Hepatic stellate cell (primary cell): ENCODE measurements at places on chromosomes 7 and 10.

- DNase-seq = no peak
These were observed 163.3 kb downstream of the GRID1 start for GRCh38 chr10:86203162-86203905.

DNA sequence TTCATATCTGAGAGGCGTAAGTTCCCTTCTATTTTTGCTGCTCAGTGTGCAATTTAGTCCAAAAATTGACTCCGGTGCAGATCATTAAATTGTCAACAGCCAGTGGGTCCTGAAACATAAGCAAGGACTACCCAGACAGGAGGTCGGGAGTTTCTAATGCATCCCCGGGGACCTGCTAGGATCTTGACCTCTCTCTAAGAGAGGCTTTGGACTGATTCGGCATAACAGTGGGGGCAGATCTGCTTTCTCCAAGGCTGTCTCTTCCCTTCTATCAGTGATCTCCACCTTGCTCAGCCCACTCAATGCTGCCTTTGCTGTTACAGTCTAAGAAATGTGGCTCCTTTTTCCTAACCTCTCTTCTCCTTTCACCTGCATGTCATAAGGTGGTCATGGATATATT is 199.1 kb upstream of the NRP1 start:
- DNase-seq = no peak

GRCh38 chr7:50646069-50646468 is 80.9 kb upstream of the DDC start:
- no peak for DNase-seq

DNA sequence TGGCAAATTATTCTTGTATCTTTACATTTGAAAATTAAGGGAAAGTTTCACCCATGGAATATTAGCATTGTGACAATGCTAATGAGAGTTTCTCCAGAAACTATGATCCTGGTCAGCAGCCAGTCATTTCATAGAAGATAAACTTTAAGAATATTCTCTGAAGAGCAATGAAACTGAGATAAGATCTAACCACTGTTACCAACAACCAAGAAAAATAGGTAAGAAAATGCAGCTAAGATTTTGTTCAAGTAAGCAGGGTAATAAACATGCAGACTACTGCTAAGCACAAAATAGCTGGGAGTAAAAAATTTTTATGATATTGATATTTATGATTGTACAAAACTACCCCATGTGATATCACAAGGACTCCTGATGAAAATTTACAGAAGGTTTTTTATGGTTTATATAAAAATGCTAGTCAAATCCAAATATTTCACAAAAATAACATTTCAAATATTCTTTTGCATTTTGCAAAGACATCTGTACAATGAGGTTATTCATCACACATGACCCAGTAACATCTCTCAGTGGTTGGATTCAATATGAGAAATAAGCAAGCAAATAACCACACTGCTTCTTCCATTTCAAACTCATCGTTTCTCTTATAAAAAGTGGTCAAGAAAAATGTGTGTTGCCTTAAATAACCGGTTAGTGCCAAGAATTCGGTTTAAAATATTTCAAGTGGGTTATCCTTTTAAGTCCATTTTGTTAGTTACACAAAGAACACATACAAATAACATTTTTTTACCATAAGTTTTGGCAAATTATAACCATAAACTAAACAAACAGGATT is 251.6 kb downstream of the DIP2C start:
- DNase-seq = no peak

- DNase-seq = no peak
These were observed 1.2 kb upstream of the C10orf143 start for GRCh38 chr10:130111852-130112180.

GRCh38 chr7:152185558-152185957 is 160.1 kb downstream of the GALNT11 start:
- no peak for DNase-seq

DNA sequence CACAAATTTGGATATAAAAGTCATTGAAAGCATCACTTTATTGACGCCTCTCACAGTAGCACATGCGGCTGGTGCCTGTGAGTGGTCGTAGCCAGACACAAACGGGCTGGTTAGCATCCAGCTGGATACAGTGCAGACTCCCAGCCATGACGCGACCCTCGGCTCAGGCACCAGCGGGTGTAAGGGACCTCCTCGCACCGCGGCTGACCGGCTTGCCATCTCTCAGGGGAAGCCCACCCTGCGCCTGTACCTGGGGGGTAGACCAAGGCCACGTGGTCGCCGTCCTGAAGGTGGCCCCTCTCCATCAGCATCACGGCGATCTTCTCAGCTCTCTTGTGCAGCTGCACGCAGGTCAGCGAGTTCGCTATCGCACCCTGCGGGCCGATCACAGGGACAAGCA is 213.8 kb downstream of the ZMYND11 start:
- no peak for DNase-seq

DNA sequence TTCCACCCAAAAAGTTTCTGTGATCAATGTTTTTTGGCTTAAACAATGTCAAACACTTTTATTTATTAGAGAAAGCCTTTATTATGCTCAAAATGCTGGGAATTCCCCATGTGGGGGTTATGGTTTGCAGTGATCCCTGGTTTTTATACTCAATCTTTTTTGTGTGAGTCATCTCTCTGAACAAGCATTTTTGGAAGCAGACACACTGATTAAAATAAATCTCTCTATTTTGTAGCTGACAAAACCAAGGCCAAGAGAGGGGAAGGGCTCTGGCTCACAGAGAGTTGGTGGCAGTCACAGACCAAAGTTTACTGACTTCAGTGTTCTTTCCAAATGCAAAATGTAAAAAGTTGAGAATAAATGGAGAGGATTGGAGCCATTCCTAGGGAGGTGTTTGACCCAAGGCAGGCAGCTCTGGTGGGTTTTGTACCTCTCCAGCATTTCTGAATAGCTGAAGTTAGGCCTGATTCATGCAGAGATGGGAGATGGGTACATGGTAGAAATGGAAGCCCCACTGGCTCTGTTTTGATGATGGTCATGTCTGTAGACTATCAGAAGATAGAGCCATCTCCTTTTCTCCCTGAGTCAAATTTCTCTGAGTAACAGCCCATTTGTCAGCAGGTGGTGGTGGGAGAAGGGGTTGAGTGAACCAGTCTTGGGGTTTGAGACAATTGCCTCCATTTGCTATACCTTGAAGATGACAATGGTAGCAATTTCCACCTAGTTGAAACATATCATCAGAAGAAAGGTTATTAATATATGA is 45.4 kb upstream of the NAMPT start:
- peak; percentile 20 for DNase-seq
